ENCODE measurements at places on chromosomes 12 and 14.

GRCh38 chr14:86450085-86450484 is 920.1 kb downstream of the FLRT2 start:
- no peak for DNase-seq

DNA sequence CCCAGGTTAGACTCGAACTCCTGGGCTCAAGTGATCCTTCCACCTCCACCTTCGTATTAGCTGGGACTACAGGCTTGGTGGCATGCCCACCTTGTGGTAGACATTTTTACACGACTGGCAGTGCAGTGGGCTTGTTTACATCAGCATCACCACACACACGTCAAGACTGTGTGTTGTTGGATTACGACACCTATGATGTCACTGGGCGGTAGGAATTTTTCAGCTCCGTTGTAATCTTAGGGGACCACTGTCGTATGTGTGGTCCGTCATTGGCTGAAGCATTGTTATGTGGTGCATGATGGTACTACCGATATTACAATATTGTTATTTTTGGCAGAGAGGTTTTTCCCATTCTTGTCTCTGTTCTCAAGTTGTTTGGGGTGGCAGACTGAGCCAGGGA is 50.7 kb downstream of the TSPAN9 start:
- DNase-seq: no peak

DNA sequence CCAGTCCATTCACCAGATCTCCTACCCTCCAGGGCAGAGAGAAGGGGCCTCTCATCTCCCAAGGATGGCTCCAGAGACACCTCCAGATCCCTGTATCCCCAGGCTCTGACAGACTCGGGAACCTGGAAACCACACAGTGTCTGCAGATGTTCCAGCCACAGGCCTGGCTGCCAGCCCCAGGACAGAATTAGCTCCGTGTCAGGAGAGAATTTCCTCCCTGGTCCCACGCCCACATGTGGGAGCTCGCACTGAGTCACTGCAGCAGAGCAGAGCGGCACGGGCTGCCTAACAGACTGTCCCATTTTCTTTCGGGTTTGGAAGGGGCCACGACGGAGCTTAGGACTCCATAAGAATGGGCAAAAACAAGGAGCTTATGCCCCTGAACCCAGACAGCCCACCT is 33.6 kb downstream of the CMKLR1 start:
- DNase-seq: no peak

- DNase-seq: no peak
These were observed 9.7 kb upstream of the RIN3 start for GRCh38 chr14:92503756-92504491.

DNA sequence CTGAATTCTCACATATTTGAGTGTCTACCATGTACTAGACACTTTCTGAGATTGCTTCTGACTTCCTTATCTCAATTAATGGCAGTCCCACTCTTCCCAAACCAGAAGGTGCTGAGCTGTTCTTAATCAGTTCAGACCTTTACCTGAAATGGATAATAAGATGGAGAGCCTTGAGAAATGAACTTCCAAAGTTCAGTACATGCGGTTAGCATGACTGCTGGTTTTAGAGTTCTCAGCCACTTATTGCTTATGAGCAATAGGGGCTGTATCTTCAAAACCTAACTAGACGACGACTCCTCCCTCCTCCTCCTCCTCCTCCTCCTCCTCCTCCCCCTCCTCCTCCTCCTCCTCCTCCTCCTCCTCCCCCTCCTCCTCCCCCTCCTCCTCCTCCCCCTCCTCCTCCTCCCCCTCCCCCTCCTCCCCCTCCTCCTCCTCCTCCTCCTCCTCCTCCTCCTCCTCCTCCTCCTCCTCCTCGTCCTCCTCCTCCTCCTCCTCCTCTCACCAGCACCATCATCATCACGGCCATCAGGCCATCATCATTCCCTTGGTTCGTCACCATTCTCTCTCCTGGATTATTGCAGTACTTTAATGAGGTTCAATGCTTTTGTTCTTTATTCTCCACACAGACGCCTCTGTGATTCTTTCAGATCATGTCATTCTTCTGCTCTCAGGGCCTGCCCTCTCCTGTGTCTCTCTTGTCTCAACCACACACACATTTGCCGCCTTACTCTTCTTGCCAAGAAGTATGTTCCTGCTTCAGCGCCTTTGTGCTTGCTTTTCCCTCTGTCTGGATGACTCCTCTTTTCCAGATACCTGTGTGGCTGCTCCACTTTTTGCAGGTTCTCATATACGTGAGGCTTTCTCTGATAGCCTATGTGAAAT is 2.7 kb downstream of the PCNX1 start:
- no peak for DNase-seq

Measured in CD4-positive, alpha-beta T cell treated with Interleukin-21 for 1 hour (primary cell).